Thyroid gland (tissue), 4 donors: ENCODE measurements at places on chromosomes 3 and 15.
A peak's percentile ranks its signal among the peaks of the same experiment; 100 is the strongest.

DNA sequence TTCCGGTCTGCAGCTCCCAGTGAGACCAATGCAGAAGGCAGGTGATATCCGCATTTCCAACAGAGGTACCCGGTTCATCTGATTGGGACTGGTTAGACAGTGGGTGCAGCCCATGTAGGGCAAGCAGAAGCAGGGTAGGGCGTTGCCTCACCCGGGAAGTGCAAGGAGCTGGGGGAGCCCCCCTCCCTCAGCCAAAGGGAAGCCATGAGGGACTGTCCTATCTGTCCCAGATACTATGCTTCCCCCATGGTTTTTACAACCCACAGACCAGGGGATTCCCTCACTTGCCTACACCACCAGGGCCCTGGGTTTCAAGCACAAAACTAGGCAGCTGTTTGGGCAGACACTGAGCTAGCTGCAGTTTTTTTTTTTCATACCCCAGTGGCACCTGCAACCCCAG is 71.8 kb downstream of the CPNE4 start:
- no peak for DNase-seq

- no peak for DNase-seq
Measured at GRCh38 chr3:155690921-155691320, 54.0 kb downstream of the PLCH1 start.

DNA sequence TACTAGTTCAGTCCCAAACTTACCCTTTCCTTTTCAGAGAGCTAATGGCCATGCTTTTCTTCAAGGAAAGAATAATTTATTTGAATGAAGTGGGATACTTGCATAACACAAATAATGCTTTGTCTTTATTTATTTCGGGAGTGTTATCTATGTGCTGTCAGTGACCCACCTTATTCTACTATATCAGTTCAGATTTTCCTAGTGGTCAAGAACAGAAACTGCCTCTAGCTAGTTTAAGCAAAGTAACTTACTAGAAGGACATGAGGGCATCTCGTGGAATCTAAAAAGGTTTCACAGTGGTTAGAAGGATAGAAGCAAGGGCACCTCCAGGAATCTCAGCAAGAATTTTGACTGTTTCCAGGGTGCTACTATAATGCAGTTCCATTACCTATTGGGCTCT is 3.8 kb upstream of the TIMMDC1 start:
- no peak for DNase-seq

DNA sequence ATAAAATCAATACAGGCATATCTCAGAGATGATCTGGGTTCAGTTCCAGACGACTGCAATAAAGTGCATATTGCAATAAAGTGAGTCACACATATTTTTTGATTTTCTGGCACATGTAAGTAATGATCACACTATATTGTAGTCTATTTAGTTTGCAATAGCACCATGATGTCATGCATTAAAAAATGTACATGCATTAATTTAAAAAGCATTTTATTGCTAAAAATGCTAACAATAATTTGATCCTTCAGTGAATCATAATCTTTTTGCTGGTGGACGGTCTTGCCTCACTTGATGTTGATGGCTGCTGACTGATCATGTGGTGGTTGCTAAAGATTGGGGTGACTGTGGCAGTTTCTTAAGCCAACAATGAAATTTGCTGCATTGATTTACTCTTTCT is 511.1 kb downstream of the OTOL1 start:
- DNase-seq, result no peak

- DNase-seq, result no peak
Measured at GRCh38 chr3:106745344-106746168, 631.7 kb upstream of the CCDC54 start.

- no peak for DNase-seq
Measured at GRCh38 chr3:28050885-28051284, 190.5 kb upstream of the CMC1 start.

- no peak for DNase-seq
Measured at GRCh38 chr3:136380530-136380929, 130.4 kb downstream of the PCCB start.

DNA sequence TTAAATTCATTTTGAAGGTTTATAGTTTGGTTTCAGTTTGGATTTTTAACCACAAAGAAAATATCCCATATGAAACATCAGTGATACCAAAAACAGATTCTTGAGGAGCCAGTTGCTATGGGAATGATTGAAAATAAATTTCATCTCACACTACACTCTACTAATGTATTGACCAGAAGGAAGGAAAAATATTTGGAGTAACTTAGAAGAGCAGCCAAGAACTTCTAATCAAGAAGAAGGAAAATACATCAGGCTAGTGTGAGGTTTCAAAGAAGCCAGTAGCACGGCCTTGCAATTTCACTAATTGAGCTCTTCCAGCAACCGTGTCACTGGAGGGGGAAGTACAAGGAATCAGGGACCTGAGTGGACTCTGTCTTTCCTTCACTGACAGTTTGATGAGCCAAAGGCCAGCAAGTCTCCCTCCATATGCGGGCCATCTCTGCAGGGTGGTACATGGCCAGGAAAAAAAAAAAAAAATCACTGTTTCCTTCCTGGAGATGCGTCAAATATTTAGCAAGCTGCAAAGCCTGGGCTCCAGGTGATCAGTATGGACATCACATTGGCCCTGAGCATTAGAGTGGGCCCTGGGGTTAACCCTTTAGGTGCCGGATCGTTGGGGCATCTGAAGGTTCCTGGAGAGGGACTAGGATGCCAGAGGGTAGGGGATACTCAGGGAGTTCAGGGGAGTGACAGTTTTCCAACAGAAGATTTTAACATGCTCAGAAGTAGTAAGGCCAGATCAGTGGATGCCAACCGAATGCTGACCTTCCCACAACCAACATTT is 37.1 kb downstream of the SLC12A8 start:
- no peak for DNase-seq

DNA sequence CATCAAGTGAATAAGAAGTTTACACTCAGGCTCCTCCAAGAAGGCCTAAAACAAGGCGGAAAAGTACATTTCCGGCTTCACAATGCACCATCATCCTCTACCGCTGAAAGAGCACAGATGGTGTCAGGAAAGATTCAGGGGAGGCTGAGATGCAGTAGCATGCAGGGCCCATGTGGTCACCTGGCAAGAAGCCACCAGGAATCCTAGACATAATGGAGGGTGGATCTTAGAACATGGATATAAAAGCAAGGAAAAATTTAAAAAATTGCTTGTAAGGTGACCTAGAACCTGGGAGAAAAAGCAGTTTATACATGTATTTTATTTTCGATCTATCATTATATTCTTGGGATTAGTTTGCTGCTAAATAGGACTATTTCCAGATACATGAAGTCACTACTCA is 21.9 kb upstream of the OTOL1 start:
- no peak for DNase-seq

DNA sequence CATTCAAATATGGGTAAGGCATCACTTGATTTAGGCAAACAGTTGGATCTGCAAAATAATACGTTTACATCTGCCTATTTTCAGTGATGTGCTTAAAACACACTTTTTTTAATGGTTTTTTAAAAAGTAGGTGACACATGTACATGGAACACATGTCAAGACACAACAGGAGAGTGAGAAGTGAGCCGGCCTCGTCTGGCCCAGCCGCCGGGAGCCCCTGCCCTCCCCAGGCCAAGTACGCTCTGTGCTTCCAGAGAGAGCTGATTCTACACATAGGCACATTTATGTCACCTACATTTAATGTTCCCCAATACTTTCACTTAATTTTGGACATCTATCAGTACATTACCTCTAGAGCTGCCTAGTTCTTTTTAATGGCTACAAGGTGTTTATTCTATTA is 3.8 kb downstream of the TM2D3 start:
- no peak for DNase-seq

DNA sequence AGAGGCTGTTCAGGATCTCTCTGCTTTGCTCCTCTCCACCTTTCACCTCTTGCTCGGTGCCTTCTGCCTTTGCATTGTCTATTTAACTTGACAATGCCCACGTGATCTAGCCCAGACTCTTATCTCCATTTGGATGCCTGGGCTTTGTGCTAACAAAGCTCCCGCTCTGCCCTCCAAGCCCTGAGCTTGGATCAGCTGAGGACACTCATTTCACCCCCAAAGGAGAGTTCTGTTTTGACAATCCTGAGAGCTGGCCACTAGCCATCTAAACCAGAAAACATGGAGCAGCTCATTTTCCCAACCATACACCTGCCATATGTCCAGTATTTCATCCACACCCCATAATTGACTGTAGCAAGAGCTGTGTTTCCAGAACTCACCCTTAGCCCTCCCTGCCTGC is 12.8 kb downstream of the GPR176 start:
- peak; percentile 4 for DNase-seq

DNA sequence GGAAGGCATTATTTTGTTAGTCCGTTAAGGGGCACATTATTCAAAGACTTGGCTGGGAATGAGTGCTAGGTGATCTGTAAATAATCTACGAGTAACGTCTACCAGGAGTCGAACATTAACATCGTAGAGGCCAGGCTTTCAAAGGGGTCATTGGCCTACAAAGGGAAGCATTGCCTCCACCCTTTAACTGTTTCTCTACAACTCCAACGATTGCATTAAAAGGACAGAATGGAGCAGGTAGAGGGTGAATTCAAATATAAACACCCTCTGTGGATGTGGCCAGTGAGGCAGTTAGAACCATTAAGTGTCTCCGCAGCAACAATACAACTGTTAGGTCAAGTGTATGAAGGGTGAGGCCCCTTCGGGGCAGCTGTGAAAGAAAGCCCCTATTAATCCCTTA is 126.0 kb upstream of the LMOD3 start:
- DNase-seq, result no peak

- DNase-seq, result no peak
Measured at GRCh38 chr3:130692455-130692854, 54.2 kb downstream of the PIK3R4 start.

GRCh38 chr3:138842483-138843188 is 7.9 kb upstream of the PIK3CB start:
- no peak for DNase-seq

DNA sequence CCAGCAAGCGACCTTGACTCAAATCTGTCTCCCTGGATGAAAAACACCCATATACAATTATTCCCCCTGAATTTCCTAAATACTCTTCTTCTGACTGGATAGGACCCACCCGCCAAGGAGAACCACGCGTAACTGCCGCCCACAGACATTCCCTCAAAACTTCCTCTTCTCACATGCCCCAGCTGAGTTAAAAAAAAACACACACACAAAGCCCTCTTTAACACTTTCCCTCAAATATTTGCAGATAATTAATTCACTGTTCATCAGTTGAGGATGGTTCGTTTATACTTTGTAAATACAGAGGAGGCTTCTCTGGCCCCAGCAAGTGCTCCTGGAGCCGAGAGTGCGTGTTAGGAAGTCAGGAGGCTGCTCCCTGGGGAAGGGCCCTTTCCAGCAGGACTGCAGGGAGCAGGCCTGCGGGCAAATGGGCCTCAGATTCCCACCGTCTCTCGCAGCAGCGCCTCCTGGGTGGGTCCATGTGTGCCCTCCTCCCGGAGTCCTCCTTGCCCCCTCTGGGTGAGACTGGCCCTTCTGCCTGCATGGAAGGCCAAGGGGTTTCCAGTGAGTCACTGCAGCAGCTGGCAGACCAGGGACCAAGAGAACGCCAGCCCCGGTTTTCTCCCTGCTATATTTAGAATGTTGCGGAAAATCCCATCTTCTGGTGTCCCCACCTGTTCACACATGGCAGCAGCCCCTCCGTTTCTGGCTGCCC is 46.8 kb downstream of the MGLL start:
- no peak for DNase-seq

- DNase-seq, result no peak
Measured at GRCh38 chr3:140004271-140004670, 69.3 kb downstream of the CLSTN2 start.

DNA sequence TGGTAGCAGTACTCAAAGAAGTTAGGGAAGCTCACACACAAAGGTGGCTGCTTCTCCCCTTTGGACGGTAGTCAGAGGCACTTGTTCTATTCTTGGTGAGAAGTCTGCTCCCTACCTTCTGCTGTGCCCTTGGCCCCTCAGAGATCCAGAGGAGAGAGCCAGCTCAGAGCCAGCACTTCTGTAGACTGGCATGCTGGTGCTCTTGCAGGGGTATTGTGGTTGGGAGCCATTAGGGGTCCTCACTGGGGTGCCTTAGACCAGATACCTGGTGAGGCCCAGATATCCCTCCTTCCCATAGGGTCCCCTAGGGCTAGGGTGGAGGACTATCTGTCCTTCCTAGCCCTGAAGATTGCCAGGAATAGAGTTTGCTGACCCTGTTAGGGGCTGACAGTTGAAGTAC is 140.6 kb downstream of the EEFSEC start:
- no peak for DNase-seq

GRCh38 chr3:161066930-161067329 is 38.2 kb downstream of the B3GALNT1 start:
- no peak for DNase-seq

DNA sequence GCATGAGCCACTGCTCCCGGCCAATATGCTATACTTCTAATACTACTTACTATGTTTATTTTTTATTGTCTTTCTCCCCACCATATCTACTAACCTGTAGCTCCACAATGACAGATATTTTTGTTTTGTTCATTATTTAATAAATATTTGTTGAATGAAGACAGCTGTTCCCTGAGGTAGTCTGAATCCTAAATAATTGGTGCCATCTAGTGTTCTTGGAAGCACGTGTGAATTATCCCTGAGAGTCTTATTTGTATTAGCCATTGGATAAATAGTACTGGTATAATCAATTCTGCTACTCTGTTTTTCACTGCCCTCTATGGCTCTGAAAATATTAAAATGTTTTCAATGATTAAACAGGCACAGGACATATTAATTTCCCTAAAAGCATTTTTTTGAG is 5.6 kb upstream of the APPL1 start:
- DNase-seq, result no peak

- no peak for DNase-seq
Measured at GRCh38 chr3:170638988-170639387, 53.1 kb upstream of the SLC7A14 start.

DNA sequence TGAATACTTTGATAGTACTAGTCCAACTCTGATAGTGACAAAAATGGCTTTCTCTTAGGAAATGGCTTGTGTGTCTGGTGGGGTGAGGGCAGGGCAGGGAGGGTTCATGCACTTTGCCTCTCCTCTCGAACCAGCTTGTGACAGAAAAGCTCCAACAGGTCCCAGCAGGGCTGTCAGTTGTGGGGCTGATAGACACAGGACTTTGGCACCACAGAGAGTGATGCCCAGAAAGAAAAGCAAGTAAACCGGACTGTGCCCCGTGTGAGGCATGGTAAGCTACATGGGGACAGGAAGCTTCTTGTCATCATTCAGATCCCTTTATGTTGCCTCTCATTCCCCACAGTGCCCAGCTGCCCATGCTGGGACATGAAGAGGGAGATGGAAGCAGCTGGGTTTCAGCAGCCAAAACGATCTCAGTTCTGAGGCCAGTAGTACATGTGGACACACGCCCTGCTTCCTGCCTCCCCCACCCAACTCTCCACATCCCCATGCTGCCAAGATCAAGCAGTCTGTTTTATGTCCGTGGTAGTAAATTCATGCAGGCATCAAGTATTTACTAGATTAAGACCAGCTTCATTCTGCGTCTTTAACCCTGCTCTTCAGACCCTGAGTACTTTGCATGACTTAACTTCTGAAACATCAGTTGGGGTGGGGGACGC is 29.7 kb upstream of the LIPC start:
- DNase-seq, result no peak

DNA sequence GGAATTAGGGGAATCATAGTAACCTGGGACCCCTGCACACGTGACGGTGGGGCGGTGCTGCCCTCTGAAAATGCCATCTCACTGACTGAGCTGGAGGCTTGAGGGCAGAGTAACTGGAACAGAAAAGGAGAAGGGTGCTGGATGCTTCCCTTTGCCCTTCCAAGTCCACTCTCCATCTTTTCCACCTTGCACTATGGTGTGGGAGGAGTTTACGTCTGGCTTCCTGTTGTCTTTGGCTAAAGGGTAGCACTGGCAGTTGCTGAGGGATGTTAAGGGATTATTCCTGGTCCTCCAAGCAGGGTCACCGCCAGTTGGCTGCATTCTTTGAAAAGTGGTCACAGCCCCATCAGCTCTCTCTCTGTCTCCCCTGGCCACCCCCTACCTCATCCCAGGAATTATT is 129.4 kb upstream of the SNTN start:
- DNase-seq, result no peak
